Stimulated activated CD8-positive, alpha-beta memory T cell treated with anti-CD3 and anti-CD28 coated beads, Interleukin-7, amount 100 ng/mL, for 24 hours (primary cell): ENCODE measurements at places on chromosomes 7 and 10.

DNA sequence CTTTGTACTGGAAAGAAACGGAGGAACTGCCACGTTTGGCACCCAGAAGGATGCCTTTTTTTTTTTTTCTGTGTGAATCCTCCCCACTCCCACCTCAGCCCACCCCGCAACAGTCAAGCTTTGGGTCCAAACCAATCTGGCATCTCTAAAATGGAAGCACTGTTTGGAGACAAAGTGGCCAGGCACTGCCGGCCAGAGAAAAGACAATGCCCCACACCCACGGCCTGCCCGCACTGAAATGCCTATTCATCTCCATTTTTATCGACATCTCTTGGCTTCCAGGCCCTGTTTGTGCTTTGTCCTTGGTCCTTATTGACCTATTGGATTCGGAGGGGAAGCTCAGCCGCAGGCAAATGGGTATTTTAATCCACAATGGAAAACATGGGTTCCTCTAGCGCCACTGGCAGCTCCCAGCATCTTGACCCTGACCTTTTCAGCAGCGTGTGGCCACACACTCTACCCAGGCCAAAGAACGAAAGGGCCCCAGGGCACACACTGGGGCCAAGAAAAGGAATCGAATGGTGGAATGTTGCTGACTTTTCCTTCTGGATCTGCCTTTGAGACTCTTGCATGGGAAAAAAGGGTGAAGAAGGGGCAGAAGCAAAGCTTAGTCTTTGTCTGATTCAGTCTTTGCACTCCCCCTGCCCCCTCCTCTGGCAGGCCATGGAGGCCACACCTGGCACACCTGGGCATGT lies 162.6 kb upstream of the CDCA7L start:
- no peak for DNase-seq

- no peak for DNase-seq
Observed at GRCh38 chr7:71208881-71209280, 76.9 kb downstream of the GALNT17 start.

GRCh38 chr10:123203393-123204126 lies 49.4 kb downstream of the BUB3 start:
- no peak for DNase-seq

DNA sequence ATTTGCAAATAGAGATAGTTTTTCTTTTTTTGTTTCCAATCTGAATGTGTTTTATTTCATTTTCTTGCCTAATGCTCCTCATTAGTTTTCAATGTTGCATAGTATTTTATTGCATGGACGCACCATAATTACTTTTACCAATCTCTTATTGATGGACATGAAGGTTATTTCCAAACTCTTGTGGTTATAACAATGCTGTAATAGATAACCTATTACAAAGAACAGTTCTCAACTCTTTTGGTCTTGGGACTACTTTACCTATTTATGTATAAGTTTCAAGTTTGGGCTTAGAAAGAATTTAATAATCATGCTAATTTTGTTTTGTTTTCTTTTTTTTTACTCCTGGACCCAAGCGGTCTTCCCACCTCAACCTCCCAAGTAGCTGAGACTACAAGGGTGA lies 7.0 kb downstream of the SHLD2 start:
- DNase-seq: no peak

GRCh38 chr7:140238778-140239652 lies 62.2 kb upstream of the KDM7A start:
- DNase-seq: no peak

DNA sequence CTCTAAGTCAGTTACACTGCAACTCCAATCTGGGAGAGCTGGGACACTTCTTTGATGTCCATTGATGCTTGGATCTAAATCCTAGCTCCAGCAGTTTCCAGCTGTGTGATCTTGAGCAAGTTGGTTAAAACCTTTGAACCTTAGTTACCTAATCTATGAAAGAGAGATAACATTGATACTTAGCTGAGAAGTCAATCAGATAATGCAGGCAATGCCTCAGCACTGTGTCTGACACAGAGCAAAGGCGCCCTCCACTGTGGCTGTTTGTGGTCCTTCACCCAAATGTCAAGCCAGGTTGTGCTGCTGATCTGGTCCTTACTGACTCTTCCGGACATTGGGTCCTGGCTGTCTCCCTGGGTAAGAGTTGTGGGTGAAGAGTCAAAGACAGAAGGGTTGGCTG lies 20.2 kb downstream of the DNTT start:
- no peak for DNase-seq

DNA sequence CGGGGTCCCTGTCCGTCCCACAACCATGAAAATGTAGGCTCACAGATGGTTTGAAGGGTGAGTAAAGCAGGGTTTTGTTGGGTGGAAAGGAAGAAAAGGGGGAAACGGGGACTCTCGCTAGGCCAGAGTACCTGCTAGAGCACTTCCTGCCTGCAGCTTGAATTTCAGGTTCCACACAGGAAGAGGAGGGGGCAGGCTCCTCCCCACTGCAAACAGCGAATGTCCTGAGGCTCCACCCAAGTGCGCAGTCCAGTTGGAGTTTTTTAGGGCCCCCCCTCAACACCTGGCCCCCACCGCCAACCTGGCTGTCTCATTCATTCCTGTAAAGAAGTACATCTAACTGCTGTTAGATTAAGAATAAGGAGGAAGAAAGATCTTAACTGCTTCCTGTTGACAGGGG lies 414.7 kb downstream of the SH2D4B start:
- no peak for DNase-seq

- no peak for DNase-seq
Observed at GRCh38 chr10:35364808-35365207, 28.5 kb downstream of the CCNY start.

- DNase-seq: no peak
Observed at GRCh38 chr10:55212051-55212450, 411.0 kb upstream of the PCDH15 start.

- no peak for DNase-seq
Observed at GRCh38 chr7:418636-419280, 100.9 kb downstream of the PDGFA start.

GRCh38 chr10:7788639-7789286 lies 786 bp downstream of the ATP5F1C start:
- no peak for DNase-seq

- DNase-seq: no peak
Observed at GRCh38 chr7:122255454-122255853, 49.1 kb downstream of the FEZF1 start.

DNA sequence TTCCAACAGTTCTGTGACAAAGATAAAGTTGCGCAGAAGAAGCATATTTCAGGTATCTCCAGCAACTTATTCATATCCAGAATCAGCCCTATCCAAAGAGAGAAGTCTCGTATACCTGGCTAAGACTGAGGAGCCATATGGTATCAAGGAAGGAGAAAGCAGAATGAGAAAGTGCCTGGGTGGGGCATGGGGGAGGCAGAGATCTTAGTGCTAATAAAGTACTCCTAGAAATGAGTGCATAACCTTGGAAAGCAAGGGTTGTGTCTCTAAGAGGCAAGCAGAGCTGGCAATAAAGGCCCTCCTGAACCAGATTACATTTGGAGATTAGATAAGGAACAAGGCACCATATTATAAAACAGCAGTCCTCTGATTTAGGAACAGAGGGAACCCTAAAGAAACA lies 12.7 kb downstream of the TASOR2 start:
- no peak for DNase-seq

- no peak for DNase-seq
Observed at GRCh38 chr7:3995187-3995586, 686.9 kb upstream of the FOXK1 start.

- no peak for DNase-seq
Observed at GRCh38 chr7:122887198-122887597, 938 bp upstream of the CADPS2 start.

DNA sequence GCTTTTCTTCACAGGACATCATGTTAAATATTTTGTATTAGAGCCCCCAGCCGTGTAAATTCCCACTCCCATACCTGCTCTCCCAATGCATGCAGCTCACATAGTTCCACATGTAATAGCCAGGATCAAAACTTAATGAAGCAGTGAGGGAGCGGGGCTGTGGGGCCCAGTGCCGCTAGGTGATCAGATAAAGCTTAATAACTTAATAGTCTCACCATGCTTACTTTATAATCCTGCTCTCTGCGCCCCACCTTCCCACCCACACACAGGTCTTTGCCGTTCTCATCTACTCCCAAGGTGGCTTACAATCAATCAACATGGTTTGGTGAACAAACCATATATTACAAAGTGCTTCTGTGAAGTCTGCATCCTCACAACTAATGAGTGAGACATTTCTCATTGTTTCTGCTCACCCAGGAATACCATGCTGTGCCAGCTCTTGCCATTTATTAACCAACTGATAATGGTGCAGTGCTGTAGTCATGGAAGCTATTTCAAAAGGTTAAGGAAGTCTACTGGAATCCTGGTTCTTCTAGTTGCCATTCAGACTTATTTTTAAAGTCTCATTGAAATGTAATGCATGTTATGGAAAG lies 156.4 kb downstream of the CTTNBP2 start:
- no peak for DNase-seq

DNA sequence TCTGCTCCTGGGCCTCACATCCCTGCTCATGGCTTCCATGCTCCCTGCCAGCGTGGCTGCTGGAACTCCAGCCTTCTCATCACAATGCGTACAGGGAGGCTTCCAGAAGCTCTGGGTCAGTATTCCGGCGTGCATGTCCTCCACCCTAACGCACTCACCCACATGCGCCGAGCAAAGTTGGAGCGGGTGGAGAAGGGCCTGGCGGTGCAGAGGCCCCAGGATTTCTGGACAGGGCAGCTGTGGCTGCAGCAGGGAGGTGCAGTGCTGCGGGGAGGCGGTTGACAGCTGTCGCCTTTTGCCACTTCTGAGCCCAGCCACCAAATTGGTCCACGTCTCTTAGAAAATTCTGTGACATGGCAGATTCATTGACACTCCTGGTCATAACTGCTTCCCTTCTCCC lies 33.6 kb upstream of the FAM20C start:
- DNase-seq: no peak

GRCh38 chr7:148110097-148110868 lies 480.3 kb upstream of the C7orf33 start:
- DNase-seq: no peak

DNA sequence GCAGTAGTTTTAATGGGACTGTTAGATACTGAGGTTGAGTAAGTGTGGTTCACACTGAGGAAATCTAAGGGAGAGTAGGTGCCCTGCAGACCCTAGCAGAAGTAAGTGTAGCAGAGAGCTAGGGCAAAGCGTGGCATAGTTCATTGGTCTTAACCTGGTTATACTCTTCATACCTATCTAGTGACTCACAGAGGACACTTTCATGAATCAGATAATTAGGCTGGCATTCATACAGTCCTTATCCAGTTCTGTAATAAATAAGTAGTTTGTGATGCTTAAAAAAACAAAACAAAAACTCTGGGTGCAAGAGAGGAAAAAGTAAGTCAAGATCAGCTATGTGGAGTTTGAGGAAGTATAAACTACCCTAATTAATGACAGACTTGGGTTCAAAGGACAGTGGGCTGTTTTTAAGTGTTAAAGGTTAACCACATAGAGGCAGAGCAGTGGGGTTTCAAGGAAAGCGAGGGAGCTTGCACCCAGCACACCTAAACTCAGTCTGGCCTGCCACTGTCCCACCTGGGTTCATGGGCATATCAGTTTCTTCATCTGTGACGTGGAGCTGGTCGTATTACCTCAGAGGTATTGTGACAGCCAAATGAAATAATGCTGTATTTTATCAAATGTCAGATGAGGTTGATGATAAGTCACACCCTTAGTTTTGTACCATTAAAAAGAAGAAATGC lies 27.1 kb downstream of the LMTK2 start:
- DNase-seq: no peak

GRCh38 chr7:22184549-22185199 lies 172.3 kb downstream of the RAPGEF5 start:
- DNase-seq: no peak

GRCh38 chr7:105857009-105857952 lies 19.1 kb downstream of the ATXN7L1 start:
- DNase-seq: no peak

DNA sequence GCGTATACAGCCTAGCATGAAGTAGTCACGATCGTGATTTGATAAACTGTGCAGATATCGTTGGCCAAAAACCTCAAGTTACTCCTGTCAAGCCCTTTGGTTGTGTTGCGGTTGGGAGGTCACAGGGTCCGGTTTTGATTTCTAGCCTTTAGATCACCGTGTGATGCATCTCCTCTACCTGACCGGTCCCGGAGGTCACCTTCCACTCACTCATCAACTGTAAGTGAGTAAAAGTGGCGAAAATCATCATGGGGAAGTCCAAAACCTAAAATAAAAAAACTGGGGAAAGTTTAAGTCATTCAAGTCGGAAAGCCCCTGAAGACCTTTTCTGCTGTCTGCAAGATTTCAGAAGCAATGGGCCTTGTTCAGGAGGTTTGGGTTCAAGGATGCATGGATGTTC lies 62.8 kb downstream of the ADARB2 start:
- no peak for DNase-seq

GRCh38 chr7:105678811-105679495 lies 97.7 kb upstream of the EFCAB10 start:
- DNase-seq: no peak

- DNase-seq: no peak
Observed at GRCh38 chr7:46784732-46785131, 797.2 kb downstream of the TNS3 start.

- DNase-seq: no peak
Observed at GRCh38 chr7:28086198-28086597, 94.4 kb downstream of the JAZF1 start.

DNA sequence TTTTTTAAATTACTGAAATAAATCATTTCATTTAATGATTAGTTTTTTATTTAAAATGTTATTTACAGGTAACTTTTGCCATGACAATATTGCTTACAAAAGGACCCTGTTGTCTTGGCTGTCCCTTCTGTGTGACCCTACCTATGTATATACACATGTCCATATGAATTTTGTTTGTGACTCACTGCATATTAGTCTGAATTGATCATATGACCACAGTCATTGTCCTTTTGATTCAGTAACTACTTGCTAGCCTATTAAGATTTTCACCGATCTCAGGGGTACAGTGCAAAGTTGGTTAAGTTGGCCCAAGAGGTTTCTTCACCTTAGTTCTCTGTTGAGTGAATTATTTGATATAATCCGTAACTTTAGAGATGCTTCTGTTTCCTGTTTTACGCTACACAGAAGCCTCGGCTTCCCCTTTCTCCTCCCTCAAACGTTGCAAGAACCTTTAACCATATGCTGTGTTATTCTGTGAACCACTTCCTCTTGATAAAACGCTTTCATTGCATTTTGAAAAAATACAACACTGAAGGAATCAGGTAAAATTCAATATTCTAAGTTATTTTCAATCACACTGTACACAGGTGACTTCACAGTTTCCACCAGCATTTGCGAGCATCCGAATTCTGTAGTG lies 43.9 kb downstream of the APBB1IP start:
- no peak for DNase-seq

GRCh38 chr10:2067015-2067414 lies 329.7 kb upstream of the ADARB2 start:
- DNase-seq: no peak

DNA sequence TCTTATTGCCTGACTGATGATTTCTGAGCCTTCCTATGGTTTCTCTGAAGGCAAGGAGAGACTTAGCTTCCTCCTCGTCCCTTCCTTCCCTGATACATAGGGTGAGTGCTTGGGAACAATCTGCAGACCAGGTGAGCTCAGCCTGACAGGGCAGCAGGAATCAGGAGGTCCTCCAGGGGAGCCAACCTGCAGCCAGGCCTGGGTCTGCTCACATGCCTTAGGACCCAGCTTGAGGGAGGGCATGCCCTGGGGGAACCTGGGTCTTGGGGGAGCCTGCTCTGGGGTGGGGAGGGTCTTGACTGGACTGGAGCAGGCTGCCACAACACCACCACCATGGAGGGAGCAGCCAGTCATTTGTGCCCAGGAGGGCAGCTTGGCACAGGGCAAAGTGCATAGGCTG lies 57.7 kb downstream of the LRRC18 start:
- no peak for DNase-seq

- no peak for DNase-seq
Observed at GRCh38 chr7:128304212-128304611, 39.5 kb downstream of the RBM28 start.

GRCh38 chr7:148124477-148124876 lies 466.1 kb upstream of the C7orf33 start:
- DNase-seq: no peak
